T-cell (primary cell): ENCODE measurements at places on chromosomes 12 and 14.

- no peak for DNase-seq
These were observed 5.5 kb downstream of the ZFP36L1 start for GRCh38 chr14:68787092-68787992.

DNA sequence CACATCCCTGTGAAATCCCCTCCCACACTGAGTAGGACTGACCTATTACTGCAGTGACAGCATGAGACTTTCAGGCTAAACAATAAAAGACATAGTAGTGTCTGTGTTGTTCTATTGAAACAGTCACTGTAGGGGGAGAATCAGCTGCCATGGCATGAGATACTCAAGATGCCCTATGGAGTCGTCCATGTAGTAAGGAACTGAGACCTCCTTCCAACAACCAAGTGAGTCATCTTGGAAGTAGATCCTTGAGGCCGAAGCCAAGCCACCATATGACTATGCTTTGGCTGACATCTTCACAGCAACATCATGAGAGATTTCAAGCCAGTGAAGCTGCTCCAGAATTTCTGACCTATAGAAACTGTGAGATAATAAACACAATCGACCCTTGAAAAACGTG lies 12.1 kb upstream of the LRP6 start:
- no peak for DNase-seq

- no peak for DNase-seq
These were observed 8.7 kb downstream of the TBC1D15 start for GRCh38 chr12:71848212-71848611.

- DNase-seq = no peak
These were observed 87.2 kb upstream of the FRMD6 start for GRCh38 chr14:51564460-51564859.

- no peak for DNase-seq
These were observed 120.8 kb downstream of the SAMD4A start for GRCh38 chr14:54687750-54688119.

- DNase-seq = no peak
These were observed 34.8 kb upstream of the PMCH start for GRCh38 chr12:102232446-102232845.

GRCh38 chr14:32703183-32703621 lies 235.5 kb upstream of the NPAS3 start:
- DNase-seq = no peak

DNA sequence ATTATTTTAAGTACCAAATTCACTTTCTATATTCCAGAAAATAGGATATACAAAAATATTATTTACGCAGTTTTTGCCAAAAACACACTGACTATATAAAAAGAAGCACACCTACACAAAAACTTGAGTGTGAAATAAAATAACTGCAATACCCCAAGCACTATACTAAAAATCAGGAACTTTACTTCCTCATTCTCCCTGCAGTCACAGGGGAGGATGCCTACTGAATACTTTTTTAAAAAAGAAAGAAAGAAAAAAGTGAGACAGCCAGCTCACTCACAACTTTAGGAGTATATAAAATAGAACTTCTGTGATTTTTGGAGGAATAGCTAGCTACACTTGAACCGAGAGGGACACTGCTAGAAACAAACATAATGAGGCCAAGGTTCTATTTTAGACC lies 12.2 kb downstream of the RPS6KA5 start:
- DNase-seq = no peak

- DNase-seq = no peak
These were observed 521.8 kb downstream of the MED13L start for GRCh38 chr12:115755725-115756085.

DNA sequence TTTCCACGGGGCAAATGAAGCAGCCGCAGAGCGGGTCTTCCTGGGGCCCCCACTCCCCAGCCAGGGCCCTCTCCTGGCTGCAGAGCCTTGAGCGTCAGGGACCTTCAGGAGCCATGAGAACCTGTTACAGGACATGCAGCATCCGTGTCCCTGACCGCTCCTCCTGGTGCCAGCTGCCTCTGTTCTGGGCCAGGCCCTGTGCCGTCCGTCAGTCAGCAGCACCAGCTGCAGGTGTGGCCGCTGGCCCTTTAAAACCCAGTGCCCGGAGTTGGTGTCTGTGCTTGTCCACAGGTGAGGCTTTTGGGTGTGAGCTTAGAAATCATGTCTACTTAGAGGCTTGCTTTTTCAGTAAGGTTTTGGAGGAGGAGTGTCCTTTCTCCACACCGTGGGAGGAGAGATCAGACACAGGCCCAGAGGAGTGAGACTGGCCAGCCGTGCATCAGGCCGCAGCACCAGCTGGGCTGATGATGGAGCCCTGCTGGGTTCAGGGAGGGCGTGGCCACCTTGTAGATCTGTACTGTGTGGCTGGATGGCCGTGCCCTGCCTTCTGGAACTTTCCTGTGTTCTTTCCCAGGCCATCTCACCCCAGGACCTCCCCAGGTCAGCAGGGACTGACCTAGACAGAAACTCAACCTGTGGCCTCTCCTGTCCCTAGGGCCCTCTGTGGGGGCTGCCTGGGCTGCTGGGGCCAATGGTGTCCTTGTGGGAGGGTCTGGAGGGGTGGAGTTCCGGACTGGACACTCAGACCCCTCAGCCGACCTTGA lies 27.1 kb downstream of the AACS start:
- DNase-seq = no peak

GRCh38 chr12:130143136-130143535 lies 19.1 kb upstream of the FZD10 start:
- no peak for DNase-seq

- DNase-seq = no peak
These were observed 179.7 kb upstream of the VASH1 start for GRCh38 chr14:76581592-76581991.
